ENCODE measurements at places on chromosomes 3 and 15.

DNA sequence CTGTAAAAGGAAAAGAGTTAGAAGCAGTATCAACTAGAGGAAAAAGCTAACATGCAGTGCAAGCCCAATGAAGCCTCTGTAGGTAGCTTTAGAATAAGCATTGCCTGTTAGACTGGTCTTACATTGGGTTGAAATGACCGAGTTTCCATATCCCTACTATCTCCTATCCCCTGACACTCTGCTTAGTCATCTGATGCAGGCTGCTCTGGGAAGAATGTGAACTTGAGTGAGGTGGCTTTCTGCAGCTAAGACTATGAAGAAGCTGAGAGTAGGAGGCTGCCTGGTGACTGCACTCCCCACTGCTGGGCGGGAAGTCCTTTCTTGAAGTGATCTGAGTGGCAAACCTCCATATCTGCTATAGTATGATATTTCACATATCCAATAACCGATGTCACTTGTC is 64.7 kb downstream of the OXSM start:
- DNase-seq, result no peak

DNA sequence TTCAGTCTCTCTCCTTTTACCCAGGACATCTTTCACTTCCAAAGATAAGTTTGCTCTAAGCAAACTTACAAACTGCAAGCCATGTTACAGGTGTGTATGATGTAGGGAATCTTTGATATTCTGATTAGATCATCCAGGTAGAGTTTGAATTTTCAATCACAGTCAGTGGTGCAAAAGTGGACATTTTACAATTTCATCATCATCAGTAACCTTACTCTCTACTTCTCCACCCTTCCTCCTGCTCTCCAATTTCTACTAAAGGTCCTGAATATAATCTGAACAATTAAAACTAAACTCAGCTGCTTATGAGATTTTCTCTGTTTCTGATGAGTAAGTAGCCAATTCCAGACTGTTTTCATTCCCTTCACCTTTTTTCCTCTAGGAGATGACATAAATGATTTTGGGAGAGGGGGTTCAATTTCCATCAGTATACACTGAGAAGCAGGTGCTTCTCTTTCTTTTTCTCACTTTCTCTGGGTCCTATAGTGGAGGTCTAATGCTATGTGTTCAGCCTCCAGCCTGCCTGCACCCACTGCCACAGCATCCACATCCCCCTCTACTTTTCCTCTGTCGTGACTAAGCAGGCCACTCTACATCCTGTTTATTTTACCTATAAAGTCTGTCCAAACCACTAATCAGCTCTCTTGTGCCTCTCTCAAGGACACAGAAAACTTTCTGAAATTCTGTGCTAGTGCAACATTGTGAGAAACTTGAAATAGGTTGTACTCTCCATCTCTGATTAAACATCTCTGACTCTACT is 27.6 kb downstream of the SUCNR1 start:
- DNase-seq, result no peak

GRCh38 chr15:83118291-83118827 is 10.9 kb downstream of the TM6SF1 start:
- DNase-seq, result no peak

DNA sequence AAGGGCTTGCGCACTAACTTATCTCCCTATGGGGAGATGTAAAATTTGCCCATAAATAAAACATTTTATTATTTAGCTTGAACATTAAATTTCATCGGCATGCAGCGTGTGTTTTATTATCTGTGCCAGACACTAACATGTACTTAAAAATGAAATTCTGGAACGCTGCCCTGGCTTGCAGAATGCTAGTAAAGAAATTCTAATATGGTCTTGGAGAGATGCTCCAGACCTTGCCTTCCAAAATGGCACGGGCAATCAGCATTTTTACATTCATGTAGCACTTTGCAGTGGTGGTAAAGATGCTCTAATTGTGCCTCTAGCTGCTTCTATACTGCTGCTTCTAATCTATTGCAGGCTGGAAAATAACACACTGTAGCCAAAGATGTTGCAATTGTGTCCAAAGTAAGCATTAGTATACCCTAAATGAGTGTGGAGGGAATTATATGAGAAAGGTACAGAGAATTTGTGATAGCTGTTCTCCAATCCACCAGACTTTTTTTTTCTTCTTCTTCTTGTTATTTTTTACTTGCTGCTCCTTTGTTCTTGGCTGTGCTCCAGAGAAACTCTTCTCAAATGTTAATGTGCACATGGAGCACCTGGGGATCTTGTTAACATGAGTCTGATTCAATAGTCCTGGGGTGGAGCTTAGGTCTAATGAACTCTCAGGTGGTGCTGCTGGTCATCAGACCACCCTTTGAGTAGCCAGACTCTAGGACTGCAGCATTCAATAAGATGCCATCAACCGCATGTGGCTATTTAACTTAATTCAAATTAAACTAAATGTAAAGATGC is 47.3 kb downstream of the CRABP1 start:
- DNase-seq, result no peak

DNA sequence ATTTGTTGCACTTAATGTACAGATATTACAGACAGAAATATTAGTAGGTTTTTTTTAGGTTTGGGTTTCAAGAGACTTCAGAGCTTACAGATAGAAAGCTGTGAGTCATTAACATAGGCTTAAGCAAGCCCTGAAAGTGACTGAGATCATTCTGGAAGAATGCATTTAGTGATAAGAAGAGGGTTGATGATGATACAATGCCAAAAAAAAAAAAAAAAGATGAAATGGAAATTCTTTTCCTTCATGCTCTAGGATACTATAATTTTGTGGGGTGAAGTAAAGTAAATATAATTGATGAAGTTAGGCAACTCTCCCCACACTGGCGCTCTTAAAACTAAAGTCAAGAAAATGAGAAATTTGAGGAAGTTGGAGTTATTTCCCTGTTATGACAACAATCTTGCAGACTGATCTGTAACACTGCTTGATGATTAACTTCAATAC is 169.4 kb upstream of the ZNF385D start:
- DNase-seq, result no peak

DNA sequence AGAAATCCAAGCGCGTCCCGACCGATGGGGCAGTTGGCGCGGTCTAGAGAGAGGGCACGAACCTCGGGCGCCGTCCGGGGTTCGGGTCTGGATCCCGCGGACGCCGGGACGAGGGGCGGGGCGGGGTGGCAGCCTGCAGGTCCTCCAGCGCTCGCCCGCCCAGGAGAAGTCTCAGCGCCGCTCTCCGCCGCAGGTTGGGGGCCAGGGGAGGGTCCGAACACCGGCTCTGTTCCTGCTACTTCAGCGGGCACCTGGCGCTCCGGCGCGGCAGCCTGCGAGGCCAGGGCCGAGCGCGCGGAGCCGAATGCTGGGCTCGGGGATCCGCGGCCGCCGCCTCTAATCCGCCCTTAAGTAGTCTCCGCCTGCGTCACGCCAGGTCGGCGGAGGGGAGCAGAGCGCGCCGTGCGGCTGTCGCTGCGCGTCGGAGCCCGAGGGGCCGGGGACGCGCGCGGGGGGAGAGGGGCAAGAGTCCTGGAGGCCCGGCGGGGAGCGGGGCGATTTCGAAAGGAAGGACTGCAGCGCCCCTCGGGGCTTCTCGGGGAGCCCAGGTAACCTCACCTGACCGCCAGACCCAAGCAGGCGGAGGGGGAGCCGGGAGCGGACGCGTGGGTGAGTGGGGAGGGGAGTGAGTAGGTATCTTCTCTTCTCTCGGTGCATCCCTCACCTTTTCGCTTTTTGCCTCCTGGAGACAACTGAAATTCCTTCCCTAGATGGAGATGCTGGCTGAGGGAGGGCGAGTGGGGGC is at the start of gene GJD2:
Gene GJD2, minus strand, starts transcription at position 325 of the 745 bp plus-strand sequence. CDS start 510 bp downstream, outside the sequence.
- no peak for DNase-seq

DNA sequence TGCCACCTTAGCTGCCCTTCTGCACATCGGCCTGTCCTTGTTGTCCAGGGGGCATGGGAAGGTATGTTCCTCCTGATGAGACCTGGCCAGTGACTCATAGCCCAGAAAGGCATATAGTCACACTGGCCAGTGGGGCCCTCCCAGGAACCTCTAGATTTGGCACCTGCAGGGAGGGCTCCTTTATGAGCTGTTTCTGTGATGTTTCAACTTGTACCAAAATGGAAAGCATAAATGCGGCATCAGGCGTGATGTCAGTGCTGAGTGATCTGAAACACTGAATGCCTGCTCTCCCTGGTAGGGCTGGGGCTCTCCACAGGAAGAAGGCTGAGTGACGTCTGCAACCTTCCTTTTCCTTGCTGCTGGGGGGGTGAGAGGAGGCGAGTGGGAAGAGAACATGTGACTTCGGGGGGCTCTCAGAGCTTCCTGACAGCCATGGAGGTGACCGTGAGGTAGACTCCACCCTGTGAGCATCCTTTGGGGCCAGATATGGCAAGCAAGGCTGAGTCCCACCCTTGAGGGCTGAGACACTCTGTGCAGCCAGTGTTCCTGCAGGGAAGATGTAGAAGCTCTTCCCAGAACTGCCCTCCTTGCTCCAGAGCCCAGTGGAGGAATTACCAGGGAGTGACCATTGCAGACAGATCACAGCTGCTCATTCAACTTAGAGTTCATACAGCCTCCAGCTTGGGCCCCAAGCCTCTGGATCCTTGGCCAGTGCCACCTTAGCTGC is 37.1 kb upstream of the APEH start:
- DNase-seq, result no peak

DNA sequence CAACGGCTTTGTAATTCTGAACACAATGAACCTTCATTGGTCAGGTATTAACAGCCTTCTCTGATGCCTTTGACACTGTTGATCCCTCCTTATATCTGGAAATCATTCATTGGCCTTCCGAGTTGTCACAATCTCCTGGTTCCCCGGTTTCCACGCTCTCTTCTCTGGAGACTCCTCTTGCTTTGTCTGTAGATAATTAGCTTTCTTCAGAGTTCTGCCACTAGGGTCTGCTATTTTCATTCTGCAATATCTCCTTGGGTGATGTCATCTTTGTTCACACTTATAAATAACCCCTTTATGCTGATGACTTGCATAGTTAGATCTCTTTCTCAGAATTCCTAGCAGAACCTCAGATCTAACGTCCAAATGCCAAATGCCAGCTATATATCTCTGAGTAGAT is 583.8 kb upstream of the ZNF717 start:
- no peak for DNase-seq

GRCh38 chr3:73215281-73215680 is 153.8 kb downstream of the EBLN2 start:
- no peak for DNase-seq

DNA sequence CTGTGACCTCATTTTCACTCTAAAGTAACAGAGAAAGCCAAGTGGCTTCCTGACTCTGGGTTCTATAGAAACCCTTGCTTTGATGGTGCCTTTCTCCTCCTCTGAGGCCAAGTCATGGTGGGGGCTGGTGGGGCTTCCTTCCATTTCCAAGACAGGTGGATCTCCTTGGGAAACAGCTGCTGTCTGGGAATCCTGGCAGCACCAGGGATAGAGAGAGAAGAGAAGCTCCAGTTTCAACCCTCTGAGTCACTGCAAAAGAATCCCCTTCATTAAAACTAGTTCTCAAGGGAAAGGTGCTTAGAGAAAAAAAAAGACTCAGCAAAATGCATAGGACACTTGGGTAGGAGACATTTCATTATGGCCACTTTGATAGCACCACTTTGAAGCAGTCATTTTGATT is 614.4 kb downstream of the FHIT start:
- DNase-seq, result no peak

DNA sequence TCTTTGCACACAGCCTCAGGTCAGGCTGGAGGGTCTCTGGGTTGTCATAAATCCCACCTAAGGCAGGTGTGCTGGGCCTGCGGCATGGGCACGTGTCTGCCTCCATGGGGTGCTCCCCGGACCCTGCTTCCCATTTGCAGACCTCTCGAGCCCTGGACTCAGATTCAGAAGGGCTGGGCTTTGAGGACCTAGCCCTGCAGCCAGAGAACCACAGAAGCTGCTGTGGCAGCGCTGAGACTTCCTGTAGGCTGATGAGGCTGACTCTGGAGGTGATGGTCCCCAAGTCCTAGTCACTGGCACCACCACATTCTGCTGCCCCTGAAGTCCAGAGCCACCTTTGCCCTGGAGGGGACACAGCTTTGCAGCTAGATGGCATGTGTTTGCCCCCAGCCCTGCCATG is 156.4 kb downstream of the LRRC28 start:
- DNase-seq, result no peak

DNA sequence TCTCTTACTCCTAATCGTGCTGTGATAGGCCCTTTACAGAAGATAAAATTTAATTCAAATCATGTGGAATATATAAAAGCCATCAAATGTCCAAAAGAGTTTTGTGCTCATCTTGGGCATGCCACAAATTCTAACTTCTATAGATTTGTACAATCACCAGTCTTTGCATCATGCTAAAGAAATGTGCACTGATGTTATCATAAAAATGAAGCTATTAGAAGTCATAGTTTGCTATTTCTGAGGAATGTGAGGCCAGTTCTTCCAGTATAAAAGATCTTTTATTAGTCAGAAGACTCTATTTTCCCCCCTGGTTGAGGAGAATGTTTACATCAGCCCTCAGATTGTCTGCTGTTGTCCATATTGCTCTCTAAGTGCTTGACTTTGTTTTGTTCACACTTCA is 2.1 kb upstream of the ANXA2 start:
- no peak for DNase-seq

GRCh38 chr15:41018534-41018933 is 65.3 kb downstream of the CHAC1 start:
- DNase-seq, result no peak

DNA sequence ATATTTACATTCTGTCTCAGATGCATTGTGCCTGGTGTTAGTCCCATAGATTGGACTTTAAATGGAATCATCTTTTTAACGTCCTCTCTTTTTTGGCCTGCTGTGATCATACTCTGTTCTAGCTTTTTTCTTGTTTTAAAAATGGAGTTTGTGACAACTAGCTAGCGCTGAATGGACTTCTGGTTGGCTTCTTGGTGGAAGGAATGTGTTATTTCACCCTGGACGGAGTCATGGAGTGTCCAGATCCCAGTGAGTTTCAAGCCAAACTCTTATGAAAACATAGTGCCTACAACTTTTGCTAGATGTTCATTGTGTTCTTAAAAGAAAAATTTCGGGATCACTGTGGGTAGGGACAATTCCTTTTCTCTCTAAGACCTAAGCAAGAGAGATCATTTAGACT is 192.6 kb downstream of the TCF12 start:
- DNase-seq, result no peak

- no peak for DNase-seq
Observed at GRCh38 chr3:173993299-173993698, 595.8 kb downstream of the NLGN1 start.

GRCh38 chr15:101091080-101092017 is 160.5 kb downstream of the CHSY1 start:
- DNase-seq, result no peak

DNA sequence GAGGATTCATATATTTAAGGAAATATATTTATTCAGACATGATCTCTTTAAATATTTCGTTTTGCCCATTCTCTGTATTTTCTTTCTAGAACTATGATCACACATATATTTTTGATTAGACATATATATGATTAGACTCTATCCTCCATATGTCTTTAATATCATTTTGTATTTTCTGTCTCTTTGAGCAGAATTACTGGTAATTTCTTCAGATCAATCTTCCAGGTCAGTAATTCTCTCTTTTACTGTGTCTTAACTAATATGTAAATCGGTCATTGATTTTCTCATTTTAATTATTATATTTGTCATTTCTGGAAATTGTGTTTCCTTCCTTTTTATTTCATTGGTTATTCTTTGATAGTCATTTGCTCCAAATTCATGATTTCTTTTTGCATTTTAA is 586.2 kb downstream of the NR2F2 start:
- DNase-seq, result no peak

- DNase-seq, result no peak
Observed at GRCh38 chr3:52848617-52849016, 13.8 kb upstream of the MUSTN1 start.
